A549 (cell line): ENCODE measurements at places on chromosomes 5 and 9. TPM values are rescaled to one million over a fixed set of nuclear protein-coding genes. Genes with fewer than 3 reads are reported as not detected.

Gene EQTN
- 0.11 TPM in 1 of 3 replicates, not detected in the others for polyA plus RNA-seq

Gene ZNF483
- 1.0 to 1.1 TPM (median 1.0 TPM) in 3 replicates for polyA plus RNA-seq

Gene TLR4
- polyA plus RNA-seq: 0.04 to 0.08 TPM (median 0.05 TPM) in 3 replicates

GRCh38 chr5:16549491-16550206 lies 67.1 kb downstream of the RETREG1 start:
- no peak for DNase-seq

GRCh38 chr5:127602481-127602880 lies 46.4 kb upstream of the CTXN3 start:
- DNase-seq: no peak

- DNase-seq: no peak
Observed at GRCh38 chr9:36127652-36128244, 8.8 kb upstream of the GLIPR2 start.

DNA sequence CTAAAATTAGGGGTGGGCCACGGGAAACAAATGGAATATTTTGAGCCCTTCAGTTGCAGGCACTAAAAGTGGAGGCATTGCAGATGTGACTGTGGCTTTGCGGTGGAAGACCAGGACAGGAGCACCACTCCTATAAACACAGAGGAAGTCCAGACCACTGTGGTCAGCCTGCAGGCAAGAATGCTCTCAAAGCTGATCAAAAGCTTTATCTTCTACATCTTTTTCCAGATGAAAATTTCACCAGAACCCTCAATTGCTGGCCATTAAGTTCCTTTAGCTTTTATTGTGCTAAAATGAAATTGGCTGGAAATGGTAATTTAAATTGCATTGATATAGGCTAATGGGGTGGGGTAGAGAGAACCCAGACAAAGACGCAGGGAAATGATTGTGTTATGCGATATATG lies 208.8 kb downstream of the ERCC6L2 start:
- DNase-seq: no peak
